GM23338 (cell line): ENCODE measurements at places on chromosomes 7 and 10. TPM values are rescaled to one million over a fixed set of nuclear protein-coding genes. Genes with fewer than 3 reads are reported as not detected.

DNA sequence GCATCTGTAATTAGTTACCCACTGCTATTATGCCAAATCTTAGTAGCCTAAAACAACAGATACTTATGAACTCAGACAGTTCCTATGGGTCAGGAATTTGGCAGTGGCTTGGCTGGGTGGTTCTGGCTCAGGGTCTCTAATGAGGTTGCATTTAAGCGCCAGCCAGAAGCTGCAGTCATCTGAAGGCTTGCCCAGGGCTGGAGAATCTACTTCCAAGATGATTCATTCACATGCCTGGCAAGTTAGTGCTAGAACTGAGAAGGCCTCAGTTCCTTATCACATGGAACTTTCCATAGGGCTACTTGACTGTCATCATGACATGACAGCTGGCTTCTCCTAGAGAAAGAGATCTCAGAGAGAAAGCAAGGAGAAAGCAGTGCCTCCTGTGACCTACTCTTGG, 121.3 kb downstream of the AVL9 start:
- no peak for DNase-seq

GRCh38 chr7:99730238-99730810, 4.7 kb downstream of the CYP3A7 start:
- DNase-seq, result no peak

GRCh38 chr7:41873741-41874140, 170.9 kb upstream of the INHBA start:
- DNase-seq, result no peak

SPDYE5 gene
- 1.2 and 1.8 TPM in 2 replicates for polyA plus RNA-seq

GIMAP6 gene
- not detected in 2 replicates for polyA plus RNA-seq

INMT gene
- 0.38 and 0.79 TPM in 2 replicates for polyA plus RNA-seq

DNA sequence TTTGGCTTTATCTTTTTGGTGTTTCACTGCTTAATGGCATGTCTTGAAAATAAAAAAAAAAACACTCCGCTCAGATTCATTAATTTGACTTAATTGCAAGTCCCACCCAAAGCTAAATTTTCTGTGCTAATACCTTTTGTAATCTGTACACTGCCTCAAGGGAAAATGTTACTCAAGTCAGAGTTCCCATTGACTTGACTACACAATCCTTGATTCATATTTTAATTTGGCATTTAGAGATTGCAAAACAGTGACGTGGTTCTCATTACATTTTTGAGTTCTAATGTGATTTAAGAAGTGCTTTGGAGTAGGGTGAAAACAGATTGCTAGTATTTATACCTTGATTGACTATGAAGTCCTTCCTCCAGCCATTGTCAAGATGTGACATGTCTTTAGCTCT, 21.3 kb upstream of the LIPM start:
- DNase-seq, result no peak

- no peak for DNase-seq
These were observed 8.9 kb upstream of the TM9SF3 start for GRCh38 chr10:96595741-96596140.

DNA sequence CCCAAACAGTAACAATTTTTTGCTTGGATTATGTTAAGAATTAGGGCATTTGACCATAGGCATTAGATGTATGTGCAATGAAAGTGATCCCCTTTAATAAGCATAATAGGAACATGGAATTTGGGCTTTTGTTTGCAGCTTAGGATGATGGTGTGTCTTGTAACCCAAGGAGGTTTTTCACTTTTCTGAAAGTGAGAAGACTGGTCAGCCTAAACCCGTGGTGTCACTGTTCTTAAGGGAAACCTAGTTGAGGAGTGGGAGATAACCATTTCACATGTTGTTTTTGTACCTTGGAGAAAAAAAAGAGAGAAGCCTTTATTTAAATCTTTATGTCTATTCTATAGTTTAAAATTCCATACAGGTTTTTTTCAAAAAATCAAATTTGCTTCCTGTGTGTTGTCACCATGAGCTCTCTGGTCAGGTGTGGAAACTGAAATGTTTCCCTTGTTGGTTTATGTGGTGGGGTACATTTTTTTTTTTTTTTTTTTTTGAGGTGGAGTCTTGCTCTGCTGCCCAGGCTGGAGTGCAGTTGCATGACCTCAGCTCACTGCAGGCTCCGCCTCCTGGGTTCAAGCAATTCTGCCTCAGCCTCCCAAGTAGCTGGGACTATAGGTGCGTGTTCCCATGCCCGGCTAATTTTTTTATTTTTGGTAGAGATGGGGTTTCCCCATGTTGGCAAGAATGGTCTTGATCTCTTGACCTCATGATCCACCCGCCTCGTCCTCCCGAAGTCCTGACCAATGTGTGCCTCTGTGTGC, 7.7 kb downstream of the CCM2 start:
- DNase-seq, result no peak
